ENCODE measurements at places on chromosomes 12 and 14.
A peak's percentile ranks its signal among the peaks of the same experiment; 100 is the strongest.

DNA sequence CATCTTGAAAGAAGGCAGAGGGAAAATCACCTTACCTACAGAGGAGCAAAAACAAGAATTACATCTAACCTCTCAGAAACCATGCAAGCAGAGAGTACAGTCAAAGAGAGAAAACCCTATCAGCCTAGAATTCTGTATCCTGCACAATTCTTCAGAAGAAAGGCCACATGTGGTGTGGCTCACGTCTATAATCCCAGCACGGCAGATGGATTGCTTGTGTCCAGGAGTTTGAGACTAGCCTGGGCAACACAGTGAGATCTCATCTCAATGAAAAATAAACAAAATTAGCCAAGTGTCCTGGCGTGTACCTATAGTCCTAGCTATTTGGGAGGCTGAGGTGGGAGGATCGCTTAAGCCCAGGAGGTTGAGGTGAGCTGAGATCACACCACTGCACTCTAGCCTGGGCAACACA is 48.2 kb downstream of the ATF7 start:
- H3K27me3 ChIP-seq: no peaks in the 10 kb centered on the region
- peaks cover 38% of the 10 kb centered on the region for H3K4me1 ChIP-seq
- no peak for DNase-seq
- H3K36me3 ChIP-seq: no peaks in the 10 kb centered on the region
- no peak overlapping the region for H3K27ac ChIP-seq

- H3K4me3 ChIP-seq: peak overlapping the region; percentile 30
- peaks cover 22% of the 10 kb centered on the region for H3K4me1 ChIP-seq
- H3K27ac ChIP-seq: peak overlapping the region; percentile 26
These were observed 83.9 kb downstream of the STXBP6 start for GRCh38 chr14:24965934-24966578.

- no peaks in the 10 kb centered on the region for H3K27me3 ChIP-seq
- no peak for DNase-seq
- no peak overlapping the region for H3K27ac ChIP-seq
- no peaks in the 10 kb centered on the region for H3K4me1 ChIP-seq
- no peaks in the 10 kb centered on the region for H3K36me3 ChIP-seq
These were observed 561.9 kb downstream of the CCER1 start for GRCh38 chr12:90393089-90393488.

GRCh38 chr14:55662752-55663151 is 82.7 kb downstream of the KTN1 start:
- H3K4me1 ChIP-seq: peaks cover 9% of the 10 kb centered on the region
- H3K27ac ChIP-seq: no peak overlapping the region
- H3K4me3 ChIP-seq: no peak overlapping the region
- no peaks in the 10 kb centered on the region for H3K27me3 ChIP-seq

DNA sequence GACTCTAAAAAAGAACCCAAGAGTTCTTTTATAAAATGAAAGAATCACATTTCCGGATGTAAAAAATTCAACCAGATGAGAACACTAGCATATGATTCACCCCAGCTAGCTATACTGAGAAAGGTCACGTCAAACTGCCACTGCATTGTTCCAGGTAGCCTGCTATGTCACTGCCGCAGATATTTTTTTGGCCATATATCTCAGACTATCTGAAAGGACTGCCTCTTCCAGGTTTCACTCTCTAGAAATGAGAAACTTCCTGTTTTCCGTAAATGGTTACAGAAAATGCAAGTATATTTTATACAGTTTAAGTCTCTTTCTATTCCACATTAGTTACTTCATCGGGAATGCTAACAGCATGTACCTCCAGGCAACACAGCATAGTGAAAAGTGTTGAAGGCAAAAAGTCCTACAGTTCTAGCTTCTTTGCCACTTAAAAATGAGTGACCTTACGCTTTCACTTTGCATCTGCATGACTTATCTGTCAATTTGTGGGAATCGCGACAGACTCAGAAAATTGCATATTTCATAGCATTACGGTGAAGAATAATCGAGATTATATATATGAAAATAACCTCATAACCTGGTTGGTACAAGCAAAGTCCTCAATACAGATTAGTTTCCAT is 105.2 kb downstream of the MED13L start:
- DNase-seq: no peak
- H3K27ac ChIP-seq: no peak overlapping the region
- H3K36me3 ChIP-seq: no peaks in the 10 kb centered on the region
- H3K4me3 ChIP-seq: no peak overlapping the region
- peaks cover 22% of the 10 kb centered on the region for H3K4me1 ChIP-seq

DNA sequence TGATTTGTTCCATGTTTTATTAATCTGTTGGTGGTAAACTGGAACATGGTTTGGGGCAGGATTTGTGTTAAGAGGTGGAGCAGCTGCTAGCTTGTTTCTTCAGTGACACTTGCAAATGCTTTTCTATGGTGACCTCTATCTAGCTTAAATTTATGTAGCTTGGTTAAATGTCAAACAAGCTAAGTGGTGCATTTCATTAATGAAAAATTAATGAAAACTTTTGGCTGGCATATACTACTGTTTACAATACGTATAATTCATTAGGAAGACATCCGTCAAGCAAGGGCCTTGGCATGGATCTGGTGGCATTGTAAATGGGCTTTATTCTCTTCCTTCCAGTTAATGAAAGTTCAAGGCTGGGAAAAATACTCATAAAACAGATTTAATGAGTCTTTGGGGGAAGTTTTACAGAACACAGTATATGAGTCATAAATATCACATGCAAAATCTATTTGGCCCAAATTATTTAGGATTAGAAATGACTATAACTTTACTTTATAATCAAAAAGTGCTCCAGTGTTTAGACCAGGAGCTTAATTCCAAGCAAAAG is 807.7 kb upstream of the SEL1L start:
- no peak overlapping the region for H3K4me3 ChIP-seq
- no peak for DNase-seq
- no peaks in the 10 kb centered on the region for H3K4me1 ChIP-seq
- no peaks in the 10 kb centered on the region for H3K36me3 ChIP-seq
- no peak overlapping the region for H3K27ac ChIP-seq

DNA sequence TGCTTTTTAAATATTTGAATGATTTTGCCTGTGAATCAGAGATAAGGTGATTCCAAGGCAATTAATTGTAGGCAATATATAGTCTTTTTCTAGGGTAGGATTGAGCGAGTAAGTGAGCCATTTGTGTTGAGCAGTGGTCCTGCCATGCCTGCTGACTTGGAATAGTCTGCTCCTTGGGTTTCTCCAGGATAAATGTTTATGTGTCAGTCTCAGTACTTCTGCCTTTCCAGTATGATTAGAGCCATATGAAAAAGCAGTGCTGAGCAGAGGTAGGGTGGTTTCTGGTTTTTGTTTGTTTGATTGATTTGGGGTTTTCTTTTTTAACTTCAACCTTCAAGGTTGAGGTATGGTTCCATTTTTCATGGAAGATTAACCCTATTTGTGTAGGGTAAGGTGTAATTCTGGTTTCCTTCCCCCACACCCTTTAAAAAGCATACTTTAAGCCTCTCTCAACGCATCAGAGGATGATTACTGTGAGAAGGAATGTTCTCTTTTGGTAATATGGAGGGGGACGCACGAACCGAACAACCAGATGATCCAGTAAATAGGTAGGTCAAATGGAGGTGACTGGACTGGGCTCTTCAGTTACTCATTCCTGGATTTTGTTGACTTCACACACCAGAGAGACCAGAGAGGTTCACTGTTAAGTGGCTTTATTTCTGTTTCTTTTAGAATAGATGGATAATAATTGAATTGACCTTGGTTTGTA is 22.7 kb downstream of the FRMD6 start:
- H3K27me3 ChIP-seq: no peaks in the 10 kb centered on the region
- no peaks in the 10 kb centered on the region for H3K36me3 ChIP-seq
- H3K27ac ChIP-seq: no peak overlapping the region
- H3K4me3 ChIP-seq: no peak overlapping the region
- no peak for DNase-seq

DNA sequence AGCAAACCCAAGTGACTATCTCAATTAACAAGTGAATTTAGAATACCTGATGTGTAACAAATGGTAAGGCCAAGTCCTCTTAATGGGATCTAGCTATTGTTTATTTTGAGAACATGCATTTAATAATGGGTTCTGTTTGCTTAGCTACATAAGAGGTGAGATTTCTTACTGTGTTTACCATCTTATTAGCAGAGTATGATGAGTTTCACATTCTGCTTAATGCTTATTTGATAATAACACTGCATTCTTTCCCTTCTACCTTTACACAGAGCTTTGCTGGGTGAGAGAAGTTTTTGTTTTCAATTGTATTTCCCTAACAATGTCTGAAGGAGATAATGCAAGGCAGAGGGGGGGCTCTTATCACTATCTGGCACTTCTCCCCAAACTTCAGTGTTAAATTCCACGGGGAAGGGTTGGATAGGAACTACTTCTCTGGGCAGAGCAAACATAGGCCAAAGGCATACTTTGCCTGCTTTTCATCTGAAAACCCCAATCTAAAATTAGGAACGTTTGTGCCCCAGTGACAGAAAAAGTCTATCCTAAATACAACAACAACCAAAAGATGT is 129.0 kb upstream of the ATXN7L3B start:
- no peaks in the 10 kb centered on the region for H3K4me1 ChIP-seq
- H3K4me3 ChIP-seq: no peak overlapping the region
- DNase-seq: no peak
- H3K27me3 ChIP-seq: no peaks in the 10 kb centered on the region

GRCh38 chr12:121628037-121628436 is 1.7 kb downstream of the ORAI1 start:
- no peaks in the 10 kb centered on the region for H3K36me3 ChIP-seq
- no peak for DNase-seq
- peaks cover 7% of the 10 kb centered on the region for H3K4me1 ChIP-seq
- H3K27ac ChIP-seq: no peak overlapping the region

DNA sequence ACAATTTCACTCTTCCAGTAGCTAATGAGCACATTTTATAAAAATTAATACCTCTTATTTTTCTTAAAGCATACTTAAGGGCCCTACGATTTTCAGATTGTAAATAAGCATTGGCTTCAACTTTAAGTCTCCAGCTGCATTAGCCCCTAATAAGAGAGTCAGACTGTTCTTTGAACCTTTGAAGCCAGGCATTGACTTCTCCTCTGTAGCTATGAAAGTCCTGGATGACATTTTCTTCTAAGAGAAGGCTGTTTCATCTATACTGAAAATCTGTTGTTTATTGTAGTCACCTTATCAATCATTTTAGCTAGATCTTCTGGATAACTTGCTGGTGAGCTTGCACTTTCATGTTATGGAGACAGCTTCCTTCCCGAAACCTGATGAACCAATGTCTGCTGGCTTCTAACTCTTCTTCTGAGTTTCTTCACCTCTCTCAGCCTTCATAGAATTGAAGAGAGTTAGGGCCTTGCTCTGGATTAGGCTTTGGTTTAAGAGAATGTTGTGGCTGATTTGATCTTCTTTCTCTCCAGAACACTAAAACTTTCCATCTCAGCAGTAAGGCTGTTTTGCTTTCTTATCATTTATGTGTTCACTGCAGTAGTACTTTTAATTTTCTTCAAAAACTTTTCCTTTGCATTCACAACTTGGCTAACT is 377.1 kb upstream of the RGS6 start:
- no peaks in the 10 kb centered on the region for H3K36me3 ChIP-seq
- no peak overlapping the region for H3K4me3 ChIP-seq
- H3K27me3 ChIP-seq: no peaks in the 10 kb centered on the region
- H3K4me1 ChIP-seq: peaks cover 8% of the 10 kb centered on the region
- no peak overlapping the region for H3K27ac ChIP-seq

DNA sequence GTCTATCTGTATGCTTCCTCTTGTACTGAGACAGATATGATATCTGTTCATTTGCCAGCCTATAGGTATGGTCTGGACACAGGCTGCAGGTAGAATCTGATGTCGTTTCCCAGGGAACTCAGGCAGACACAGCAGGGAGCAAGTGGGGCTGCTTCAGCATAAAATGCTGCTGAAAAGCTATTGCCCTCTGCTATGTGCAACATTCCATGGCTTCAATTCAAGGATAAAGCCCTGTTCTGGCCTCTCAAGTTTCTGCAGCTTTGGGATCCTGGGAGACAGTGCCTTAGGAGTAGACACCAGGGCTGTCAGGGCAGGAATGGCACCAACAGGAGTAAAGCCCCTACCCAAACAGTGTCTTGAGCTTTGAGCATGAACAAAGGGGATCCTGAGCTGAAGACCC is 173.5 kb downstream of the SLC41A2 start:
- no peaks in the 10 kb centered on the region for H3K36me3 ChIP-seq
- DNase-seq: no peak
- no peak overlapping the region for H3K27ac ChIP-seq
- H3K4me1 ChIP-seq: peaks cover 8% of the 10 kb centered on the region
- no peak overlapping the region for H3K4me3 ChIP-seq
- no peaks in the 10 kb centered on the region for H3K27me3 ChIP-seq

- H3K27ac ChIP-seq: no peak overlapping the region
- no peaks in the 10 kb centered on the region for H3K27me3 ChIP-seq
These were observed 111.6 kb downstream of the BBS10 start for GRCh38 chr12:76236640-76237039.

GRCh38 chr12:1690578-1691122 is at the start of gene ADIPOR2:
ADIPOR2 (plus strand) TSS chr12:1691070; CDS start chr12:1754344, 63,274 bp downstream.
- peak; percentile 85 for DNase-seq
- no peaks in the 10 kb centered on the region for H3K36me3 ChIP-seq
- H3K27ac ChIP-seq: peak within 1 kb of the TSS; percentile 91

GRCh38 chr14:78566026-78566858 is 396.1 kb downstream of the NRXN3 start:
- H3K27ac ChIP-seq: no peak overlapping the region
- no peaks in the 10 kb centered on the region for H3K36me3 ChIP-seq
- peak overlapping the region; percentile 60 for H3K4me3 ChIP-seq

DNA sequence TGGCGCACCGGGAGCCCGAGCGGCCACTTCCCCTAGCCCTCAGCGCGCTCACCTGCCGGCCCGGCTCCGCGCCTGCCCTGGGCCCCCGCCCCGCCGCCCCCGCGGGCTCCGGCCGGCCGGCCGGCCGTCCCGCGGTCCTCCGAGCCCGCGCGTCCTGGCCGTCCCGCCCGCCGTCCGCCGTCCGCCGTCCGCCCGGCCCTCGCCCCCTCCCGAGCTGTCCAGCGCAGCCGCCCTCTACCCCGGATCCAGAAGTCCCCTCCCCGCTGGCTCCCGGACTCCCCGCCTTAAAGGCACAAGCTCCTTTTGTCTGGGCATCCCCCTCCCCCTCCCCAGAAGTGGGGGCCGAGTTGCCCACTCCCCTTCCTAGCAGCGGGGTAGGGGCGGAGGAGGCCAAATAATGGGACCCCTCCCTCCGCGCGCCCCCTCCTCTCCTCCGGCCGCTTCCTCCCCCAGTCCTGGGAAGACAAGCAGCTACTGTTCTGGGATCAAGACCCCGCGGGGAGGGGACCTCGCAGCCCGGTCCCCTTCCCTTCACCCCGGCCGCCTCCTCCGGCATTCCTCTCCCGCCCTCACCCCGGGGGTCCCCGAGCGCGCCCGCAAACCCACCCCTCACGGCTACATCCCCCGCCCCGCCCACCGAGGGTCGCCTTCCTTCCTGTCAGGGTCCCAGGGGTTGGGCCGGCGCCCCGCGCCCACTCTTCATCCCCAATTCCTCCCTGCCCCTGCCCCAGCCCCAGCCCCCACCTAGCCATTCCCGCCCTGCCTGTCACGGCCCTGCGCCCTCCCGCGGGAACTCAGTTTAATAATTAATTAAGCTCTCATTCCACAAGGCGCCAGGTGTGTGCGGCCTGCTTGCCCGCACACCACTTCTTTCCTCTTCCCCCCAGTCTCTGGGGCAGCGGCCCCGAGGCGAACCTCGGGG is at the start of gene ADCY6:
TSS of gene ADCY6 (minus strand) at position 236 of the 922 bp plus-strand sequence. CDS start 5,655 bp downstream, outside the sequence.
- H3K4me1 ChIP-seq: peaks cover 36% of the 10 kb centered on the region
- H3K36me3 ChIP-seq: no peaks in the 10 kb centered on the region
- H3K27ac ChIP-seq: peak within 1 kb of the TSS; percentile 97
- DNase-seq: no peak

GRCh38 chr14:76022991-76023390 is 37.4 kb downstream of the IFT43 start:
- no peak overlapping the region for H3K4me3 ChIP-seq
- H3K36me3 ChIP-seq: peaks cover 5% of the 10 kb centered on the region
- DNase-seq: no peak
- no peak overlapping the region for H3K27ac ChIP-seq
- no peaks in the 10 kb centered on the region for H3K27me3 ChIP-seq
